DMS153 (cell line): ENCODE measurements at places on chromosomes 1 and 21.

- no peak for DNase-seq
Measured at GRCh38 chr1:207862241-207862787, 48.6 kb downstream of the CD34 start.

- DNase-seq = no peak
Measured at GRCh38 chr1:227586733-227587132, 23.4 kb downstream of the ZNF678 start.

DNA sequence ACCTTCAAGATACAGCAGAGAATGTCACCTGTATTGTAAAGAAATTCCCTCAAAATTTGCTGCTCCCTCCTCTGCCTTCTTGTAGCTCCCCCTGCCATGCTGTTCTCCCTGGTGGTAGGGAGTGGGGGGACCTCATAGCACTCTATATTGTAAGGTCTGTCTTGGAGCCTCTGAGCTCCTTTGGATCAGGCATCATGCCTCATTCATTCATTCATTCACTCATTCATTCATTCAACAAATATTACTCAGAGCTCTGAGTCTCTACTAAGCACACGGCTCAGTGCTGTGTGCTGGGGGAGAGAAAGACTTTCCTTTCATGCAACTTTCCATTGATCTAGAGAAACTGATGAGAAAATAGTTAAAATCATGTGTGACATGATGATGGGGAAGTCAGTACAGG, 27.1 kb upstream of the EPHB2 start:
- no peak for DNase-seq

DNA sequence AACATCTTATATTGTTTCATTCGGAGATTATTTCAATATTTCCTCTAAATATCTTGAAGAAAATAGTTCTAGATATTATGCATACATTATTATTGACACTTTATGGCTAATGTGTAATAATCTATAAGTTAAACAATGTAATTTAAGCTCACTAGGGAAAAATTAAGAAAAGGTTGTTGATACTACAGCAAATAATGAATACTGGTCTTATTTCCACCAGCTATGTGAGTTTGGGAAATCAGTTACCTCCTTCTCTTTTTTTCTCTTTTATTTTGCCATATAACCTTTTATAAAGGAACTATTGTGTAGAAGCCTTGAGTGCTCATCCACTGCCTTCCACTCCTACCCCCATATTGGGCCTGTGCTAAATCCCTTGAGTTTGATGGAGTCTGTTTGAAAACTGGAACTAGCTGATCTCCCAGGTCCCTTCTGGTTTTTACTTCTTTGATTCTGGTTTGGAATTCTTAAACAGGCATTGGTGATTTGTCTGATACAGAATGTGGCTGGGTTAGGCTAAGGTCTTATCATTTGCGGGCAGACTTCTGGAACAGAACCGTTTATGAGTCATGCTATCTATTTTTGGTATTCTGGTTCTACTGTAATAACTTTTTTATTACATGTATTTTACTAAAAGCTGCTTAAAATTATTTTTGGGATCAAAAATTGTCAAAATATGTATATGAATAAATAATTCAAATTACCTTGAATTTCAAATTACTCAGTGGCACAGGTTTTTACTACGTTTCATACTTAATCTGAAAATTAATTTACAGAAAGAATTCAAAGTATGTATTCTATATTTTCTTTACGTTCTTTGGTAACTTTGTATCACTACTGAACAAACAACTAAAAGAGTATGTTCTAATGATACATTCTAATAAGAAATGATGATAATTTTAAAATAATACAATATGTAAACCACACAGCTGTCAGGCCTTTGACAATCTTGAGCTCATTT, 5.0 kb upstream of the CDC14A start:
- no peak for DNase-seq

- no peak for DNase-seq
Measured at GRCh38 chr1:103125219-103125618, 16.9 kb upstream of the COL11A1 start.

- DNase-seq = no peak
Measured at GRCh38 chr21:41874611-41875010, 4.5 kb downstream of the PRDM15 start.

- no peak for DNase-seq
Measured at GRCh38 chr1:18632218-18632588, 1.6 kb downstream of the PAX7 start.

GRCh38 chr1:193242000-193242399, 55.6 kb upstream of the B3GALT2 start:
- no peak for DNase-seq

GRCh38 chr1:246772686-246773085, 48.5 kb downstream of the SCCPDH start:
- DNase-seq = no peak

GRCh38 chr1:153533689-153534201, 2.0 kb downstream of the S100A6 start:
- DNase-seq = peak; percentile 40

DNA sequence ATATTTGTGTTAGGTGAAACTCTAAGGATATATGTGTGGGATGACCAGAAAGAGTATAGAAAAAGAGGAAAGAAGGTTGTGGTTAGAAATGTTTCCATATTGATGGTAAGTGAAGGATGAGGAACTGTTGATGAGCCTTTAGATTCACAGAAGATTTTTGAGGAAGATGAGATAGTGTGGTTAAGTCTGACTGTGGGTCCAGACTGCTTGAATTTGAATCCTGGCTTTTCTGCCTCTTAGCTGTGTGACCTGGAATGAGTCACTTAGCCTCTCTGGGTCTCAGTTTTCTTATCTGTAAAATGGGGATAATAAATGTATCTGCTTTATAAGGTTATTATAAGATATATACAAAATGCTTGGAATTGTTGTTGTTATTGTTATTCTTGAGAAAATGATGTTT, 27.5 kb downstream of the RGL1 start:
- DNase-seq = no peak

- DNase-seq = no peak
Measured at GRCh38 chr1:66439031-66439740, 94.8 kb upstream of the SGIP1 start.

- DNase-seq = no peak
Measured at GRCh38 chr1:10599194-10599861, 124.6 kb downstream of the PEX14 start.

- no peak for DNase-seq
Measured at GRCh38 chr1:187931776-187932175, 1103.0 kb downstream of the PLA2G4A start.

- DNase-seq = no peak
Measured at GRCh38 chr21:39012326-39013230, 170.7 kb downstream of the PSMG1 start.

- no peak for DNase-seq
Measured at GRCh38 chr1:198577444-198577843, 37.0 kb upstream of the ATP6V1G3 start.

DNA sequence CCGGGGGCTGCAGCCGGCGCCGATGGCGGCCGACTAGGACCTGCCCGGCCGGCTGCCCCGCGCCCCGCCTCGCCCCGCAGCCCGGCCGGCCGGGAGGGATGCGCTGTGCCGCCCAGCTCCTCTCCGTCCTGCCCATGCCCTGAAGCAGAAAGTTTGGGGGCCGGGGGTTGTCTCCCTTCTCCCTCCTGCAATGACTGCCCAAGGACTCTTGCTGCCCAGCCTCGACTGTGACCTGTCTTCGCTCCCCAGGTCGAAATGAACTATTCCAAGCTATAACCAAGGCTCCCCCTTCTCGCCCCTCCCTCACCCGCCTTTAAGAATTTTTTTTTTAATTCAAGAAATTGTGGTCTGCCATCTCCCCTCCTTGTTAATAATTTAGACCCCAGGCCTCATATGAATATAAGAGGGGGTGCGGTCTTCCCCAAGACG, 361 bp downstream of the TMCC2 start:
- DNase-seq = no peak

DNA sequence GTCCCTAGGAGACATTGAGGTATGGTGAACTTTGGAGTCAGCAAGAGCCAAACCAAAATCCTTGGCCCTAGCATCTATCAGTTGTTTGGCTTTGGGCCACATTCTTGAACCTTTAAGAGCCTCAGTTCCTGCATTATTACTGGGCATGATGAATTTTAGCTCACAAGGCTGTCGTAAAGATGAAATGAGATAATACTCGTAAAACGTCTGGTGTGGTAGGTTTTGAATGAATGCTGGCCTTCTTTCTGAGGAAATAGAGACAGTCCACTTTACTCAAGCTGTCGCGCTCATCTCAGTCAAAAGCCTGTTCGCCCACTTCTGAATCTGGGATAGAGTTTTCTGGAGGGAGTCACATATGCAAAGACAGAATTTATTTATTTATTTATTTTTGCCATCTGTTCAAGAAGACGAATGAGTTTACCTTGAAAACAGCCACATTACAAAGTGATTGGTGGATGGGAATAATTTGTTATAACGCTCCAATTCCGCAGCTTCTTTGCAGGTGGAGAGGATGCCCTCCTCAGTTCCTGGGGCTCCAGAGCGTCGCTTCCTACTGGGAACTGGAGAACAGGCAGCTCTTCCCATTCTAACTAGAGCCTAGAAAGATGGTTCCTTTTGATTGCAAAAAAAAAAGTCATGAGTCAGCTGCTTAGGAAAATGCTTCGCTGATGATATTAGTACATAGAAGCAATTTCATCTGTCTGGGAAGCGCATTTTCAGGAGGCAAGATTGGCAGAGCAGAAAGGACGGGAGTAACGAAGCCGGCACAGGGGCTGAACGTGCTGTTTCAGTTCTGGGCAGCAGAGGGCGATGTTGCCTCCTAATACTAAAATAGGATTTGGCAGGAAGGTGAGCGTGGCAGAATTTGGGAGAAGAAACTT, 49.9 kb upstream of the CYP2J2 start:
- peak; percentile 36 for DNase-seq

GRCh38 chr1:215888159-215888558, 321.1 kb downstream of the KCTD3 start:
- DNase-seq = peak; percentile 50
